Vagina (tissue), 2 donors: ENCODE measurements at places on chromosomes 2 and 18.

GRCh38 chr2:28068088-28068487 lies 177.6 kb downstream of the BABAM2 start:
- DNase-seq, result no peak

GRCh38 chr2:69116438-69116837 lies 103.5 kb downstream of the ANTXR1 start:
- DNase-seq, result no peak

- DNase-seq, result no peak
These were observed 205.8 kb downstream of the SPAG16 start for GRCh38 chr2:213490087-213490486.

GRCh38 chr2:178478130-178478438 lies 316 bp downstream of the FKBP7 start:
- no peak for DNase-seq

GRCh38 chr2:224405841-224406370 lies 4.0 kb upstream of the FAM124B start:
- no peak for DNase-seq
